ENCODE measurements at places on chromosomes 7 and 10. TPM values are rescaled to one million over a fixed set of nuclear protein-coding genes. Genes with fewer than 3 reads are reported as not detected.

DNA sequence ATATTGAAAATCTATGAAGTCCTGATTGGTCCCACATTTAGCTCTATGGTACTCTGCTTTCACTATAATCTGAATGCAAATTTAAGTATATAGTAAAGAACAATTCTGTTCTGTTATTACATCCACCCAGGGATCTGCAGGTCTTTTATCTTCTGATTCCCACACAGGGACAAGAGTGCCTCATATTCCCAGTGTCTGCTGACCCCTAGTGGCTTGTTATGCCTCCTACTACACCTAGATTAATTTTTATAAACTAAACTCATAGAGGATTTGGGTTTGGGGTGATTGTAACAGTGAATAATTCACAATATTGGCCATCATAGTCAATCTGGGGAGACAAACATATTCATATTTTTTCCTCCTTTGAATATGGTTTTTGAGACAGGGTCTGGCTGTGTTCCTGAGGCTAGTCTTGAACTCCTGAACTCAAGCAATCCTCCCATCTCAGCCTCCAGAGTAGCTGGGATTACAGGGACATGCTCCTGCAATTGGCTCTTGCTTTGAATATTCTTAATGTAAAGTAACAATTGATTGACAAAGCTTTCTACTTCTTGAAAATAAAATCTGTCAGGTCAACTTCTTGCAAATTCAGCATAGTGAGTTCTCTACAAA lies 282.1 kb downstream of the KCND2 start:
- no peak for DNase-seq

GRCh38 chr10:51010977-51011376 lies 63.3 kb upstream of the PRKG1 start:
- no peak for DNase-seq

- DNase-seq: no peak
Measured at GRCh38 chr7:155722118-155722517, 77.7 kb downstream of the RBM33 start.

CACNA2D1 gene
- total RNA-seq: 48.1 TPM

- DNase-seq: no peak
Measured at GRCh38 chr7:111528331-111528730, 34.0 kb downstream of the IMMP2L start.

- no peak for DNase-seq
Measured at GRCh38 chr10:5534880-5535856, 10.4 kb downstream of the CALML3 start.

- DNase-seq: no peak
Measured at GRCh38 chr7:45324683-45325237, 167.2 kb downstream of the RAMP3 start.

DNA sequence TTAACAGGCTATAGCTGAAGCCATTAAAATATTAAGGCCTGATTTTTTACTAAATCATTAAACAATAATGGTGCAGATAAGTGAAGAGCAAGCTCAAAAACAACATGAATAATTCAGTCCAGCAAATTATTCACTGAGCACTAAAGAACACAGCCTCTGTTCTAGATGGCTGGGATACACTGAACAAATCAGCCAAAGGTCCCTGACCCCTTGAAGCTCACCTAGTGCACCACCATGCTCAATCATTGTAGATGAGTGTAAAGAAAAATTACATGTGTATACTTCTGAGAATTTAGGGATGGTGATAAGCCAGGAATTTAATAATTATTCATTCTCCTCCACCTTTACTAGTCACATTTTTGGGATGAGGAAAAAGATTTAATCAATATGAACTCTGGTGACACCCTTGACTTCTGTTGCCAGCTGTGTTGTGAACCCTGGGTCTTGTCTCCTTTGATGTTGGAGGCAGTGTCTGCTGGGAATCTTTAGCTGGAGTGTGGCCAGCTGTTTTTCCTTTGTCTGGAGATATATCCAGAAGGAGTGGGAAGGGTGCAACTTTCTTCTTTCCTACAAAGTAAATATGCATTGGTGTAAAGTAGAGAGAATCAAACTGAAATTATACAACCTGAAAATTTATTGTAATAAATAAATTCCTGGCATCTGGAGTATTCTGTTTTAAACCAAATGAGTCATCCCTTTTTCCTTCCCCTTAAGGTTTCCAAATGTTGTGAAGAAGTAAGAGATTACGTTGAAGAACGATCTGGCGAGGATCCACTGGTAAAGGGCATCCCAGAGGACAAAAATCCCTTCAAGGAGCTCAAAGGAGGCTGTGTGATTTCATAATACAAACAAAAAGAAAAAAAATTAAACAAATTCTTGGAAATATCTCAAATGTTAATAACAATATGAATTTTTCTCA lies 4.0 kb downstream of the GNGT1 start:
- DNase-seq: peak; percentile 33

GRCh38 chr7:104552102-104552501 lies 223.7 kb downstream of the LHFPL3 start:
- DNase-seq: peak; percentile 37

RSU1 gene
- 58.8 TPM for total RNA-seq

DNA sequence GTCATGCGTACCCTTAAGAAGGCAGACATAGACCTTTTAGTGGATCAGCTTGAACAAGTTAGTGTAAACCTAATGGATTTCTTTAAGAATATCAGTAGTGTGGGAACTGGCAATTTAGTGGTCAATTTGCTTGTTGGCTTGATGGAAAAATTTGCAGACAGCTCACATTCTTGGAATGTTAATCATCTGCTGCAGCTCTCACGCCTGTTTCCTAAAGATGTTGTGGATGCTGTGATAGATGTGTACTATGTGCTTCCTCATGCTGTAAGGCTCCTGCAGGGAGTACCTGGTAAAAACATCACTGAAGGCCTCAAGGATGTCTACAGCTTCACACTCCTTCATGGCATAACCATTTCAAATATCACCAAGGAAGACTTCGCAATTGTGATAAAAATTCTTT lies 103.4 kb downstream of the ABCA13 start:
- DNase-seq: no peak

GRCh38 chr7:24313777-24314176 lies 29.8 kb downstream of the NPY start:
- DNase-seq: no peak

- no peak for DNase-seq
Measured at GRCh38 chr10:101122270-101123084, 8.6 kb upstream of the TLX1 start.

DNA sequence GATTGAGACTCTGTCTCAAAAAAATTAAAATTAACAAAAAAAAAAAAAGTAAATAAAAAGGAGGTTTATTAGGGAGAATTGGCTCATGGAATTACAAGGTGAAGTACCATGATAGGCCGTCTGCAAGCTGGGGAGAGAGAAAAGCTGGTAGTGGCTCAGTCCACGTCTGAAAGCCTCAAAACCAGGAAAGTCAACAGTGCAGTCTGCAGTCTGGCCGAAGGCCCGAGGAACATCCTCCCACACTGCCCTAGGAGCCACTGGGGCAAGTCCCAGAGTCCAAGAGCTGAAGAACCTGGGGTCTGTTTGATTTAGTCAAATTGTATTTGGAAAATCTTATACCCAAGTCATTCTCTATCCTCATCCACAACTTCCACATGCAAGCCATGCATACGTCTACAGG lies 59.0 kb upstream of the RAB18 start:
- no peak for DNase-seq

SND1 gene
- total RNA-seq: 92.3 TPM

DNA sequence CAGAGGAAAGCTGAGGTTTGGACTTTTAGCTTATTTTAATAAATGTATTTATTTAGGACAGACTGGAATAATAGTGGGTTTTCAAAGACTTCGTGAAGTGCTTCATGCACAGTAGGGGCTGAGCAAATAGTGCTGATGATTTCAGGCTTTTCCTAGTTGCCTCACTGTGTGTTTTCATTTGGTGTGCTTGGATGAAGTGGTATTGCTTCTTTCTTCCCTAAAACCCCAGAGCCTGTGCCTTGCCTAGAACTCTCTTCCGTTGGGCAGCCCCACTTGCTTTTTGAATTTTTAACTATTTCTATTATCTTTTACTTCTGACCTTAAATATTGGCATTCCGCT lies 49.6 kb downstream of the ARID5B start:
- no peak for DNase-seq

- no peak for DNase-seq
Measured at GRCh38 chr10:27986821-27987220, 12.1 kb downstream of the ODAD2 start.

DNA sequence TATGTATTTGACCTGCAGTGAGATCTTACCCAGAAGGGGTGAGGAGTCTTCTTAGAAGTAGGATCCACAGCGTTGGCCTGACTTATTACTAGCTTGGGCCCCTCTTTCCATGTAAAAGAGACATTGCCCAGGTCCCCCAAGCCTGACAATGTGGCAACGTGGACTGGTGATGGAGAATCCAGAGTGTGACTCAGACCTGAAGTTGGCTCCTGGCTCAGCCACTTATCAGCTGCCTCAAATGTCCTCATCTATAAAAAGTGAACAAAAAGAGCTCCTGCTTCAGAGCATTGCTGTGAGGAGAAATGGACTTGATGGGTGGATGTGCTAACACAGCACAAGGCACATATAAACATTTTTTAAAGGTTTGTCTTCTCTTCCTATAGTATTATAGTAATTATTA lies 35.4 kb upstream of the TECTB start:
- DNase-seq: no peak

DNA sequence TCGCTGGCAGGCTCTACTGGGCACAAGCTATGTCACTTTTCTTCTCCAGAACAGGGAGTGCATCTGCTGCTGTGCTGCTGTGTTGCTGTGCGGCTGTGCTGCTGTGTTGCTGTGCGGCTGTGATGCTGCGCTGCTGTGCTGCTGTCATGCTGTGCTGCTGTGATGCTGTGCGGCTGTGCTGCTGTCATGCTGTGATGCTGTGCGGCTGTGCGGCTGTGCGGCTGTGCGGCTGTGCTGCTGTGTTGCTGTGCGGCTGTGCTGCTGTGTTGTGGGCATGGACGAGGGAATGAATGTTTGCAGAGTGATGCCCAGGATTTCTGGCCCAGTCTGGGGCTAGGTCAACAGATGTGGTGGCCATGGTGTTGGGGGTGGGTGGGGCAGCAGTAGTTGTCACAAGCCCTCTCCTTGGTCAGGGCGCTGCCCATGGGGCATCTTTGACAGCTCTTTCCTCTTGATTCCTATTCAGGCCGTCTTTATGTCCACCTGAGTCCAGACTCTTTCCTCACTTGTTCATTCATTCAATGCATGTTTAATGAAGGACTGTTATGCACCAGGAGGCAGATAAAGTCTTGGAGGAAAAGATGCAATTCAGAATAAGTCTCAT lies 55.6 kb downstream of the C10orf120 start:
- no peak for DNase-seq

GRCh38 chr7:26500749-26501352 lies 209.2 kb downstream of the SNX10 start:
- no peak for DNase-seq

GRCh38 chr10:93471110-93471651 lies 11.0 kb downstream of the MYOF start:
- no peak for DNase-seq

GRCh38 chr10:28664369-28664740 lies 13.0 kb upstream of the BAMBI start:
- DNase-seq: no peak

- no peak for DNase-seq
Measured at GRCh38 chr7:83696101-83696500, 47.2 kb upstream of the SEMA3E start.

DNA sequence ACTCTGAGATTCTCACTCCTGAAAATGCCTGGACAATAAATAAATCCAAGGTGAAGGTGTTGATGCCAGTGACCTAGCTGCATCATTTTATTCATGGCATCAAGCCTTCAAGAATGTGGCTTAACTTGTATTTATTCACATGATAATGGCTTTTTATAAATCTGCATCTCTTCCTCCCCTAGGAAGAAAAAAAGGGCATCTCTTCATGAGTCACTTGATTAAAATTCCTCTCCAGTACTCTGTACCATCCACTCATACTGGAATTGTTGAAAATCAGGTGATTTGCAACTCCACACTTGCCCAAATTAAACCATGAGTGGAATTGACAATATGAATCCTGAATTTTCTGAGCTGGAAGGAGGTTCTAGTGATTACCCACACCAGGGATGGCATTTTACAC lies 30.2 kb downstream of the PTPRE start:
- no peak for DNase-seq

DNA sequence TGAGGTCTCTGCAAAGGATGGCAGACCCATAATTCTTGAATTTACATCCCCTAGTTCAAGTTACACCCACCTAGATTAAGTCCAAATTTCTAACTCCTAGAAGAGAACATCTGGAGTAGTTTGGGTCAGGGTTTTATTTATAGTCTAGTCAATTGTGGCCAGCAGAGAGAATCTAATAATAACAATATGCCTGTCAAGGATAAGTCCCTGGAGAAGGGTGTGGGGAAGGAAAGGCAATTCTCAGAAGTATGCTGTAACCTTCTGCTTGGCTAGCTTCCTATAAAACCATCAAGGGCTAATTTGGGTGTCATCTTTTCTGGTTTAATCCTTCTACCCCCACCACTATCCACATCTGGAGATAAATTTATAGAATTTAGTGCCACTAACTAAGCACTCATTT lies 52.8 kb upstream of the SEMA3E start:
- DNase-seq: no peak

RTKN2 gene
- not detected for total RNA-seq

GRCh38 chr10:117924820-117925219 lies 121.9 kb downstream of the RAB11FIP2 start:
- DNase-seq: no peak

DNA sequence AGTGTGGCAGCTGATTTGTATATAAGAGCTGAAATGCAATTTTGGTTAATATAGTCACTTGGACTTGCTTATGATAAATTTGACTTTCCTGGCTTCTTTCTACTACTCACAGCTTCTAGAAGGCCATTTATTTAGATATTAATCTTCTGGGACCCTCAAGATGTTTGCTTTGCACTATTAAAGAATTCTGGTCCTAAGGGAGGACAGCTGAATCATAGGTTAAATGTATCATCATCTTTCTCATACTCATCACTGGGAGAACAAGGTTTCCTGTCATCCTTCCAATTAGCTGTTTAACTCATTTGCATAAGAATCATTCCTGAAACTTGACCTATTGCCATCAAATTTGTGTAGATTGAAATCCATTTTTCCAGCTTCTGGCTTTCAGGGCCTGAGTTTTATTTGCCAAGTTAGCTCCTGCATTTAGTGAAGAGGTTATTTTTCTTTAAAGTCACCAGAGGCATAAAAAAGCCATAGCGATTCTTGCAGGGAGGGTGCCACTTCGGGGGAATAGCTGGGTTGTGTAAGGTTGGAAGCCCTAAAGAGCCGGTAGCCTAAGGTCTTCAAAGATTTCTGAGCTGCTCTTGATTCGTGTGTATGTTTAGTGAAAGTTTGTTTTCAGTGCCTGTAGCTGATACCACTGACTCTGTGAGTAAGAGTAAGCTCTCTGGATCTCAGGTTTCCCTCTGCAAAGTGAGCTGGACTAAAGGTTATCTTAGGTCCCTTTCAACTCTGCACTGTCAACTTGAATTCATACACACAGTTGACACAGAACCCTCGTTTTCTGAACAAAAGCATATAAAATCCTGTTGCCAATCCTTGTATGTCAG lies 4.3 kb downstream of the MAP3K8 start:
- DNase-seq: no peak

KCNMA1 gene
- 2.5 TPM for total RNA-seq

- no peak for DNase-seq
Measured at GRCh38 chr10:7111561-7111960, 299.3 kb downstream of the SFMBT2 start.

- DNase-seq: peak; percentile 97
Measured at GRCh38 chr7:100428199-100428966, at the start of gene ZCWPW1. ZCWPW1 (minus strand) TSS chr7:100428703; CDS start chr7:100420649, 8,054 bp downstream.

- peak; percentile 47 for DNase-seq
Measured at GRCh38 chr7:2052657-2053048, 180.1 kb downstream of the MAD1L1 start.

NFE2L3 gene
- 0.94 TPM for total RNA-seq

Measured in left ventricle myocardium superior (tissue), 1 donor.